Fibroblast of lung (primary cell): ENCODE measurements at places on chromosomes 2 and 18. TPM values are rescaled to one million over a fixed set of nuclear protein-coding genes. Genes with fewer than 3 reads are reported as not detected.

The GALNT13 gene
- 0.17 and 0.26 TPM in 2 replicates for total RNA-seq

The TMEM178A gene
- total RNA-seq, result 0.26 and 1.5 TPM in 2 replicates

The PLEKHH2 gene
- total RNA-seq, result 14.0 and 15.9 TPM in 2 replicates

The CYB5A gene
- total RNA-seq, result 63.4 and 113 TPM in 2 replicates

The SERPINB12 gene
- not detected in 2 replicates for total RNA-seq
